ENCODE measurements at places on chromosomes 16 and 17. TPM values are rescaled to one million over a fixed set of nuclear protein-coding genes. Genes with fewer than 3 reads are reported as not detected.

Gene TBC1D3K
- not detected for total RNA-seq

Gene TMEM92
- total RNA-seq = 0.05 TPM

Gene GDE1
- total RNA-seq = 41.9 TPM

Gene DPEP3
- not detected for total RNA-seq

Gene C16orf95
- 2.2 TPM for total RNA-seq

Gene GRAP
- total RNA-seq = 47.5 TPM

Gene PRAC1
- total RNA-seq = not detected

Gene ABCC3
- total RNA-seq = 0.64 TPM

Gene LAT
- 2.7 TPM for total RNA-seq

Gene KRT36
- total RNA-seq = not detected

Gene ELMO3
- 0.60 TPM for total RNA-seq

Gene SHISA9
- not detected for total RNA-seq

Gene SPECC1
- 4.7 TPM for total RNA-seq

Gene CEMP1
- total RNA-seq = not detected

Gene WBP2
- total RNA-seq = 59.4 TPM

Gene SGCA
- total RNA-seq = not detected

Gene SKAP1
- 0.69 TPM for total RNA-seq

Gene PDE6G
- 0.25 TPM for total RNA-seq

Gene SDR42E2
- not detected for total RNA-seq
